Cerebellum (tissue), 4 donors: ENCODE measurements at places on chromosomes 13 and 19. TPM values are rescaled to one million over a fixed set of nuclear protein-coding genes. Genes with fewer than 3 reads are reported as not detected.
A peak's percentile ranks its signal among the peaks of the same experiment; 100 is the strongest.

The F7 gene
- total RNA-seq, result 0.36 TPM

The IZUMO2 gene
- not detected for total RNA-seq

The FBXW9 gene
- 5.3 TPM for total RNA-seq

The PGLYRP1 gene
- total RNA-seq, result not detected

The INTS6 gene
- total RNA-seq, result 50.3 TPM

The PINLYP gene
- total RNA-seq, result 7.7 TPM

The ZNF625 gene
- 23.8 TPM for total RNA-seq

The THSD1 gene
- 8.3 TPM for total RNA-seq

The SLAIN1 gene
- 149 TPM for total RNA-seq

The MATK gene
- total RNA-seq, result 9.6 TPM

The PSPN gene
- total RNA-seq, result 3.3 TPM

The GARIN5A gene
- total RNA-seq, result 2.4 TPM

DNA sequence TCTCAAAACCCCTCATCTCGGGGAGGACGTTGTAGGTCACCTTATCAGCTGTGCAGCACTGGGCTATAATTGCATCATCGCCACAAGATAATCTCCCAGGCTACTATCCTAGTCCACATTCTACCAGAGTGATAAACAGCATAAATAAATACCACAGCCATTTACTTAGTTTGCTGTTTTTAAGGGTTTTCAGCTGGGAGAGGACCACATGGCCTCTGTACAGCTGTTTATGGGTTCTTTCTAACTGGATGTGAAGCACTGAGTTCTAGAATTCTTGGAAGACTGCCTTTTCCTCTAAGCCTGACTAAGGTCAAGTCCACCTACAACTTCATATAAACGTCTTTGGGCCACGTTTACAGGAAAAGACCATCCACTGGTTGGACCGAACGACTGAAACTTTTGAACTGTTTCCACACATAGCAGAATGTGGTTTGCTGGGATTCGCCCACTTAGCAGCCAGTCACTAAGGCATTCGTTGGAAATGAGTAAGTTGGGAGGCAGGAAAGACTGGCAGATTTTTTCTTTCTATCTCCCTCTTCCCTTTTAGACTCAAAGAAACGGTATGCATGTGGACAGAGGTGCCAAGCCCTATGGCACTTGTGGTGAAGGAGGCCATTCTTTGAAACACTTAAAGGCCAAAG is 752.5 kb upstream of the SGCG start:
- DNase-seq, result no peak

DNA sequence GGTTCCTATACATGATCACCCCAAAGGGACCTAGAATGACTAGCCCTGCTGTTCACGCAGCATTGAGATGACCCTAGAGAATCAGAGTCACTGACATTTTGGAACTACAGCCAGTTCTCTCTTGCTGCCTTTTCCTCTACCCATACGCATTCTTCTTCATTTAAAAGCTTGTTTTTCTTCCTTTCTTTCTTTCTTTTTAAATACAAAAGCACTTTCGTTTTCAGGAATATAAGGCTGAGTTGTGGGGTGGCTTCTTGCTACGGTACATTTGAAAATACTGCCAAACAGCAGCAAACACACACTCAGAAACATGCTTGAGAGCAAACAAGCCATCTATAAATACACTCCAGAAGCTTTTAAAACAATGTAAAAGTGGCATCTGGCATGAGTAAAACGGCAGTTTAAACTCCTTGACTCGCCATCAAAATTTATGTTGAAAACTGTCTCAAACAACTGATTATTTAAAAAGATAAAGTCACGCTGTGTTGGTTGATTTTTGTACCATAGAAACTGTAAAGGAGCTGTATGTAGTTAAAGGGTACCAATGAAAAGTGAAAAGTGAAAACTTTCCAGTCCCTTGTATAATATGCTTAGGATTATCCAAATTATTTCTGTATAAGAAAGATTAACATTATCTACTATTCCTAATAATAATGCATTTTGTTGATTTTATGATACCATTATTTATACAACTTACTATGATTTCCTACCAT is 95.6 kb downstream of the PCDH9 start:
- no peak for DNase-seq

- no peak for DNase-seq
Measured at GRCh38 chr13:60347690-60348089, 49.3 kb upstream of the TDRD3 start.

DNA sequence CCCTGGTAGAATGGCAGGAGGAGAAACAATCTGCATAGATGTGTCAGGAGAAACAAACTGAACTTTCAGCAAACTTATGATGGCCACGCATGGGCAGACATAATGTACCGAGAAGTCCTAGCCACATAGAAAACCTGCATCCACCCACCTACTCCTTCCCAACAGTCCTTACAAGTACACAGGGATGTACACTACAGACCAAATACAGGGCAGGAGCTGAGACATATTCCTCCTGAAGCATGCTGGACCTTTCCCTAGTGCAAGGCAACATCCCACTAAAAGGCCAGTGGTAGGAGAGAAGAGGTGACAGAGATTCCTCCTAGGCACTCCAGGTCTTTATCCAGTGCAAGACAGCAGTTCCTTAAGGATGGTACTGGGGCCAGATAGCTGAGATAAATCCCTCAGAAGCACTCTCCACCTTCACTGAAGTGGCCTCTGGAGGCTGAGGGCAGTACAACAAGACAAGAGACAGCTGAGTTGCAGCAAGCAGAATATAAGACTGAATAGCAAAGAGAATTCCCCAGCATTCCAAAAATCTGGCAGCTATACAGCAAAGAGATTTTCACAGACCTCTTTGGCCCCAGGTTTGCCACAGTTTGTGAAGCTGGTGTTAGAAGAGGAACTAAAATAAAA is 18.3 kb downstream of the VWA8 start:
- DNase-seq, result no peak

GRCh38 chr13:45529758-45530157 is 65.0 kb downstream of the COG3 start:
- DNase-seq, result no peak

- DNase-seq, result no peak
Measured at GRCh38 chr19:48962029-48962848, 2.9 kb upstream of the FTL start.

- no peak for DNase-seq
Measured at GRCh38 chr19:15323496-15324235, 8.7 kb downstream of the BRD4 start.

DNA sequence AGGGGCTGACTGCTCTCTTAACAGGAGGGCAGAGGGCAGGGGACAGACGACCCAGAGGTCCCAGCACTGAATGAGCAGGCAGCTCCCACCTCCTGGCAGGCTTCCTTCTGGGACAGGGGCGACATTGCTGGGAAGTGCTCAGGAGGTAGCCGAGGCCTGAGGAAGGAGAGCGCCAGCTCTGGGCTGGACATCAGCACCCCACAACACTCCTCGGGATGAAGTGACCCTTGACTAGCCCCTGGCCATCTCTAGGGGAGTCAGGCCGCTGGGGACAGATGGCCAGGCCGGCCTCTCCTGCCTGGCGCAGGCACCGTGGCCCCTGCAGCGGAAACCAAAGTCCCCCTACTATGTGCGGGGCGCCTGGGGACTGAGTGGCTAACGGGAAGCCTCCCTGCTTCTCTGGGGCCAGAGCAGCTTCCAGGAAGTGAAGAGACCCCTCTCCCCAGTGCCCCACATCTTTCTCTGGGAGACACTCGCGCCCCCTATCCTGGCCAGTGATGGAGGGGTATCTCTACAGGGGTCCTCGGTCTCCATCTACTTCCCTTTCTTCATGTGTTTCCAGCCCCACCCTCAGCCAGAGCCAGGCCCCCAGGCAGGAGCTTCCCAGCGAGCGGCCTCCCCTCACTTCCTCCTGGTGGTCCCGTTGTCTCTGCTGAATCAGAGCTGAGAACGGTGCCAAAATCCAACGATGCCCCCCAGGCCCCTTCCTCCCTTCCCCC is 10.1 kb downstream of the PRR36 start:
- DNase-seq, result no peak

GRCh38 chr13:99486996-99487395 is 14.3 kb upstream of the TM9SF2 start:
- no peak for DNase-seq

DNA sequence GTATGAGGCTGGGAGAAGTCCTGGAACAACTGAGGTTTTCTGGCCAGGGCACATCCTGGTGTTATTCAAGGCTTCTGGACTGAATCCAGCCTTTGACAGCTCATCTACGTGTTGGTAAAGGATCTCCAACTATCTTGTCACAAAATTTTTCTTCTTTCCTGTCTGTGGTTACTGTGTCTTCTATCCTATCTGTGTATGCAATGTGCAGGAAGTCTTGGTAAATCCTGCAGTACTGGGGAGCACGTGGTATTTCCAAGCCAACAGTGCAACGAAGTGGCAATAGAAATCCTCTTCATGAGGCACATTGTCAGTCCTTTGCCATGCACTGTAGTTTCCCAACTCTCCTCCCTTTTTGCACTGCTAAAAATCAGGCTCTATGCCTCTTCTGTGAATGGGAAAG is 86.7 kb downstream of the ZNF100 start:
- DNase-seq, result no peak

- DNase-seq, result no peak
Measured at GRCh38 chr13:61695147-61695546, 279.5 kb upstream of the PCDH20 start.

- no peak for DNase-seq
Measured at GRCh38 chr13:78160793-78161192, 242.2 kb upstream of the EDNRB start.

- DNase-seq, result no peak
Measured at GRCh38 chr19:2188708-2189385, 25.1 kb downstream of the DOT1L start.

GRCh38 chr13:33322543-33322809 is 36.9 kb upstream of the STARD13 start:
- no peak for DNase-seq

GRCh38 chr19:14347999-14348889 is 33.0 kb upstream of the ADGRE5 start:
- peak; percentile 78 for DNase-seq

- DNase-seq, result no peak
Measured at GRCh38 chr19:29596080-29596727, 9.9 kb upstream of the POP4 start.

DNA sequence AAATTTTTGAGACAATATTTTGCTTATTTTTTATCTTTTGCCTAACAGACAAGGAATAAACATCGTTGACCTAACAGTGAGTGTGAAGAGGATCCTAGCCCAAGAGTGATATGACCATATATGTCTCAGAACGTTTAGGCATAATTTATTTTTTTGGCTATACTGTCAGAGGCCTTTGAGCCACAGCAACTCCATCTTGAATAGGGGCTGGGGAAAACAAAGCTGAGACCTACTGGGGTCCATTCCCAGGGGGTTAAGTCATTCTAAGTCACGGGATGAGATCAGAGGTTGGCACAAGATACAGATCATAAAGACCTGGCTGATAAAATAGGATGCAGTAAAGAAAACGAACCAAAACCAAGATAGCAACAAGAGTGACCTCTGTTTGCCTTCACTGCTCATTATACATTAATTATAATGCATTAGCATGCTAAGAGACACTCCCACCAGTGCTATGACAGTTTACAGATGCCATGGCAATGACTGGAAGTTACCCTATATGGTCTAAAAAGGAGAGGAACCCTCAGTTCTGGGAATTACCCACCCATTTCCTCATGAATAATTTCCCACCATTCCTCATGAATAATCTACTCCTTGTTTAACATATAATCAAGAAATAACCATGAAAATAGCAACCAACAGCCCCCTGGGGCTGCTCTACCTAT is 510.9 kb upstream of the PCDH9 start:
- no peak for DNase-seq

- no peak for DNase-seq
Measured at GRCh38 chr19:34259367-34260095, 5.2 kb downstream of the GARRE1 start.

GRCh38 chr13:93450191-93450621 is 223.6 kb downstream of the GPC6 start:
- no peak for DNase-seq
